Small intestine (tissue), 16 donors: ENCODE measurements at places on chromosomes 7 and 10. TPM values are rescaled to one million over a fixed set of nuclear protein-coding genes. Genes with fewer than 3 reads are reported as not detected.

The ADRB1 gene
- polyA plus RNA-seq, result not detected

The ANXA8 gene
- polyA plus RNA-seq, result 0.81 TPM

The BTRC gene
- polyA plus RNA-seq, result 3.0 TPM

The FRAT1 gene
- polyA plus RNA-seq, result 5.6 TPM

The OAT gene
- polyA plus RNA-seq, result 2,019 TPM

The C7orf57 gene
- 0.03 TPM for polyA plus RNA-seq

The EEF1AKMT2 gene
- 12.7 TPM for polyA plus RNA-seq

The CLDN4 gene
- polyA plus RNA-seq, result 178 TPM

The NPY4R2 gene
- polyA plus RNA-seq, result 0.54 TPM

The SEMA3D gene
- 0.27 TPM for polyA plus RNA-seq

The PPP1R3C gene
- polyA plus RNA-seq, result 0.89 TPM

The CNTNAP2 gene
- polyA plus RNA-seq, result 0.54 TPM

The ADAM12 gene
- not detected for polyA plus RNA-seq

The SDK1 gene
- polyA plus RNA-seq, result 2.1 TPM

The PALD1 gene
- 0.22 TPM for polyA plus RNA-seq

The OR2A42 gene
- polyA plus RNA-seq, result 0.03 TPM

The IKZF1 gene
- 5.9 TPM for polyA plus RNA-seq

The FZD8 gene
- 0.27 TPM for polyA plus RNA-seq

The FOXP2 gene
- 4.3 TPM for polyA plus RNA-seq

The ANLN gene
- 1.1 TPM for polyA plus RNA-seq

The PNLIPRP1 gene
- 0.21 TPM for polyA plus RNA-seq
